ENCODE measurements at places on chromosomes 16 and 17.

GRCh38 chr17:17792551-17793377, 44.0 kb downstream of the SREBF1 start:
- no peak for DNase-seq

- DNase-seq: peak; percentile 32
Measured at GRCh38 chr17:20171741-20172365, 162.7 kb downstream of the SPECC1 start.

GRCh38 chr17:80856863-80857755, 134.5 kb upstream of the CHMP6 start:
- peak; percentile 34 for DNase-seq

DNA sequence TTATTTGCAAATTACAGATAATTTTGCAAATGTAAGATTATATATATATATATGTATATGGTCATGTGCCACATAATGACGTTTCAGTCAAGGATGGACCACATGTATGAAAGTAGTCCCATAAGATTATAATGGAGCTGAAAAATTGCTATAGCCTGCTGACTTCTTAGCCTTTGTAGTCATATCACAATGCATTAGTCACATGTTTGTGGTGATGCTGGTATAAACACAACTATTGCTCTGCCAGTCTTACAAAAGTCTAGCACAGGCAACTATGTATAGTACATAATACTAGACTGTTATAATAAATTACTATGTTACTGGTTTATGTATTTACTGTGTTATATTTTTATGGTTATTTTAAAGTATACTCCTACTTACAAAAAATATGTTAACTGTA, 444.3 kb downstream of the KCNJ2 start:
- DNase-seq: no peak

DNA sequence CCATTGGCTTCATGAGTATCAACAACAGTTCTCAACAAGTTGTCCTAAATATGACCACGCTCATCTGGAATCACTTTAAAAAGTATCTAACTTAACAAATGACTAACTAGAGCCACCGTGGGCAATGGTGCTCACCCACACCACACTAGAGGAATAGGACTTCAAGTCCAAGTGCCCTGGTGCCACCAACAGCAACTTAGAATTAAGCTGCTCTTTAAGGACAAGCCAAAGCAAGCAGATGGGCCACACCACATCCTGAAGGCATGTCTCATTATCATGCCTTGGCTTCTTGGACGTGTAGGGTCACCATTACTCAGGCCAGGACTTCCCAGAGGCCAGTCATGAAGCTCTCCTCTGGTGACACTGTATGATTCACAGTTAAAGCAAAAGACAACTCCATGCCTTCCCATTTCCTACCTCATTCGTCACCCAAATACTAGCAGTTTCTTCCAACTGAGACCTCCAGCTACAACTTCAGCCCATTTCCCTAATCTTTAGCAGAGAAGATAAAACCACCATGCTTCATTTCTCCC, 9.4 kb upstream of the SLC6A4 start:
- DNase-seq: no peak

GRCh38 chr17:69634844-69635243, 220.3 kb downstream of the MAP2K6 start:
- no peak for DNase-seq

DNA sequence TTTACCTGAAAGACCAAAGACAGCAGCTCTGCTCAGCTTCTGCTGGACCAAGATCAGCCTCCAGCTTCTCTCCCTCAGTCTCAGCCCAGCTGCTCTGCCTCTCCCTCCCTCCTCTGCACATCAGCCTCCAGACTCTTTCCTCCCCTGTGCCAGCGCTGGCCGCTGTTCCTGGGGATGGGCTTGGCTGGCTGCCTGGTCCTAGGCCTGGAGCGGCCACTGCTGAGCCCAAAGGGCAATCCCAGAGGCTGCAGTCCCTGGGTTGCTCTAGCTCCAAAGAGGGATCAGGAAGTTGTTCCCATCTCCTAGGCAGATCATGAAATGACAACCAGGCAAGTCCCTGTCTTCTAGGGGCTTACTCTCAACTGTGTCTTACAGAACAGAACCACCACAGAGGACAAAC, 31.3 kb downstream of the DCUN1D3 start:
- DNase-seq: peak; percentile 55

DNA sequence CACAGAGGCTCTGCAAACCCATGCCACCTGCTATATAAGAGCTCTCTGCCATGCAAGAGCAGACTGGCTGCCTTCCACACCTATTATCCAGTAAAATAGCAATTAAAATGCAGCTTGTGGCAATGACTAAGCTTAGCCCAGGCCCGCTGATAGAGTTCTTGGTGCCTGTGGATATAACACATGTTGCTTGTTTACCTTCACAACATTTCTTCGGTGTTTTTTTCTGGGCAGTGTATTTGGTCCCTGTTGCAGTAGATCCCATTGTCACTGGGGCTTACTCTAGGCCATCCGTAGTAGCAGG, 63.5 kb downstream of the SPECC1 start:
- DNase-seq: no peak

GRCh38 chr16:11099672-11100205, 155.4 kb downstream of the CLEC16A start:
- DNase-seq: no peak

Measured in ACHN (cell line).